Stimulated activated CD8-positive, alpha-beta memory T cell treated with anti-CD3 and anti-CD28 coated beads, Interleukin-7, amount 100 ng/mL, for 48 hours (primary cell): ENCODE measurements at places on chromosomes 6 and 20.
A peak's percentile ranks its signal among the peaks of the same experiment; 100 is the strongest.

DNA sequence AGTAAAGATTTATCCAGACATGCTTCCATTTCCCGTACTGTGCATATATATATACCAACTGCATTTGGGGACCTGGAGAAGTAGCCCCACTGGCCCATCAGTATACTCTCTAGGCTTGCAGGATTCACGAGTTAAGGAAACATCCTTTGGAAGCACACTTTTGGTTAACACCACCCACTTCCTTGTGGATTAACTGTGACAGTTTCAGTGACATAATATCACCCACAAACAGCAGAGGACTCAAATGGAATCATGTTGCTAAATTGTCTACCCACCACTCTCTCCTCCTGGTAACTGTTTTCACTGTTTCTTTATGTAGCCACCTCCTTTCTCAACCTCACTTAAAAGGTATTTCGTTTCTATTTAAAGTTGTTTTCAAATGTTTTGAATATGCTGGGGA, 55.0 kb downstream of the PROKR2 start:
- no peak for DNase-seq

DNA sequence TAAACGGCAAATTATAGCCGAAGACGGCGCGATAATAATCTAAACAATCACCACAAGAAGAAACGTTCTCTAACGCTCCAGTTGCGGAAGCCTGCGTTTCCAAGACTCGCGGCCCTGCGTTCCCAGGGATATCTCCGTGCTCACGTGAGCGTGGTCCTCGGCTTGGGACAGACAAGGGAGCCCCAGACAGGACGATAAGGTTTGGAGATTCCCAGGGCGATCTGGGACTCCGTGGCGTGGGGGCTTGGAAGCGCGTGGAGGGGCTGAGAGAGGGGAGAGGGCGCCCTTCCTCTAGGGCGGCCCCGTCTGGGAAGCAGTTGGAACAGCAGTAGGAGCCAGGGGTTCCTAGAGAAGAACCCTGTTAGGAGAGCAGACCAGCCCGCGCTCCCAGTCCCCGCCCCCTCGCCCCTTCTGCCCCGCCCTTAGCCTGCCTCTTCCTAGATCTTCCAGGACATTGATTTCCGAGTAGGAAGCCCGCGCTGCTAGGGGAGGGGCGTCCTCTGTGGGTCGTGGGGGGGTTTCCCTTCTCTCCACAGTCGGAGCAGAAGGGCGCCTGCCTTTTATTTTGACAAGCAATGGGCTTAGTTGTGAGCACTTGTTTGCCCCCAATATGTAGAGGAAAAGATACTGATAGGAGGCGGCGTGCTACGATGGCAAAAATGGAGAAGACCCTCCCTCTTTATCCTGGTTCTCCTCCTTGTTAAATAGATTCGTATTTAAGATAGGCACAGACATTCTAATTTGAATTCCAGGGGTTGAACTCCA, 10.6 kb downstream of the NRN1 start:
- no peak for DNase-seq

- no peak for DNase-seq
These were observed 104.1 kb upstream of the FOXA2 start for GRCh38 chr20:22688485-22688884.

- DNase-seq, result no peak
These were observed 373.2 kb upstream of the CHD6 start for GRCh38 chr20:41991412-41991811.

DNA sequence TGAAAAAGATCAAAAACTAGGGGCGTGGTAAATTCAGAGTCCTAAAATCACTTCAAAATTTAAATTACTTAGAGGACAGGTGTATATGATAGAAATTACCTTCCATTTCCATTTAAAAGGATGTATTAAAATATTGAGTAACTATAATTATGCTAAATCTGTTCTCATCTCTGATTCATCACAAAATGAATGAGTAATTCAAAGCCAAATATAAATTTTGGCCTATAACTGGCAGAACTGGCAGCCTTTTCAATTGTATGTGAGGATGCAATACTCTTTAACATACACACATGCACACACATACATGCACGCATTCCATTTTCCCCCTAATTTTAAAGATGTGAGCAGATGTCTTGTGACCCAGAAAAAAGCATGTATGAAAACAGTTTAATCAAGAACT, 194.6 kb downstream of the EPM2A start:
- DNase-seq, result no peak

DNA sequence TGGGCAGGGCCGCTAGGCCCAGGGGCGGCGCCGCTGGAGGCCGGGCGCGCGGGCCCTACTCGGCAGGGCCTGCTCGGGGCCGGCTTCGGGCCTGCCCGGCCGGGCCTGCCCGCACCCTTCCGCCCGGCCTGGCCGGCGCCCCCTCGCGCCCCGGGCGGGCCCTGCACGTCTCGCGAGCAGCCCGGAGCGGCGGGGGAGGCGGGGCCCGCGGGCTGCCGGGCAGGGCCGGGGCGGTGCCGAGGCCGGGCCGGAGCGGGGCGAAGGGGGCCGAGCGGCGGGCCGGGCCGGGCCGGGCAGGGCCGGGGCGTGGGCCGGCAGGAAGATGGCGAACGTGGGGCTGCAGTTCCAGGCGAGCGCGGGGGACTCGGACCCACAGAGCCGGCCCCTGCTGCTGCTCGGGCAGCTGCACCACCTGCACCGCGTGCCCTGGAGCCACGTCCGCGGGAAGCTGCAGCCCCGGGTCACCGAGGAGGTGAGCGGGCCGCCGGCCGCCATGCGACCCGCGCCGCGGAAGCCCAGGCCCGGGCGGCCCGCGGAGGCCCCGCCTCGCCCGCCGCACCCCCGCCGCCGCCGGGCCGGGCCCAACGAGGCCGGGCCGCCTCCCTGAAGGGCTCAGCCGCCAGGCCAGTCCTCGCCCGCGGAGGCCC, at the start of gene NPEPL1:
Gene NPEPL1 (plus strand): TSS at position 222 of the 647 bp plus-strand sequence. CDS start 101 bp downstream, at position 323.
- peak; percentile 53 for DNase-seq

DNA sequence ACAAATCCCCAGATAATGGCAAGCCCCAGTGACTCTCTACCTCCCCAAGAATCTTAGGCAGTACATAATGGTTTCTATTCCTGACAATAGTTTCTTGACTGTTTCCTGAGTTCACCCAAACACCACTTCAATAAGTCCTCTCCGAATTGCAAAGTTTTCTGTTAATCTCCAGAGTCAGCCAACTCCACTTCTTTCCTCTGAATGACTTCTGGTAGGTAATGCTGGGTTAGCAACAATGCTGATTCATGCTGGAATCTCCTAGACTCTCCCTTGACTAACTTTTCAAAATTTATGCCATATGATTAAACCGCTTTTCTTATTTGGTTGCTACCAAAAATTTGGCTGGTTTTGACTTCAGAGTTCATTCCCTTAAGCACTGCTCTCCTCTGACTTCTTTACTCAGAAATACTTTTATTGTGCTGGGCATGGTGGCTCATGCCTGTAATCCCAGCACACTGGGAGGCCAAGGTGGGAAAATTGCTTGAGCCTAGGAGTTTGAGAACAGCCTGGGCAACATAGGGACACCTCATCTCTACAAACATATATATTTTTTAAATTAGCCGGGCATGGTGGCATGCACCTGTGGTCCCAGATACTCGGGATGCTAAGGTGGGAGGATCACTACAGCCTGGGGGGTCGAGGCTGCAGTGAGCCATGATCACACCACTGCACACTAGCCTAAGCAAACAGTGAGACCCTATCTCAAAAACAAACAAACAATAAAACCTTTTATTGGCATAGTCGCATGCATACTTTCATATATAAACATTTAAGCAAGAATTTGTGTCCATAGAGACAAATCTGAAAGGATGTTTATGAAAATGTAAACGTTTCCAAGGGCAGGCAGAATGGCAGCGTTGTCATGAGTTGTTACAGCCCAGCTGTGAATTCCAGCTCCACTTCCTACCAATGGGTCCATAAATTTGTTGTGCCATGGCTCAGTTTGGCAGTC, 249.3 kb upstream of the PLN start:
- DNase-seq, result no peak

DNA sequence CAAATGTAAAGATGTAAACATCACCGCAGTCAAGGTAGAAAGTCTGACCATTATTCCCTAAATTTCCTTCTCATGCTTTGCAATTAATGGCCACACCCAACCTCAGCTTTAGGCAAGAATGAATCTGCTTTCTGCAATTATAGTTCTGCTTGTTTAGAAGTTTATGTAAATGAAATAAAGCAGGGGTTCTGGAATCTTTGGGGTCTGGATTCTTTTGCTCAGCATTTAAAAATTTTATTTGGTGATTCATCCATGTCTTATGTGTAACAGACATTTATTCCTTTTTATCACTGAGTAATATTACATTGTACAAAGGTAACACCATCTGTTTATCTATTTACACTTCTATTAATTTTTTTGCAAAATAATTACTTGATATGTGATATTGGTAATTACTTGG, 613.6 kb downstream of the UTRN start:
- DNase-seq, result no peak

DNA sequence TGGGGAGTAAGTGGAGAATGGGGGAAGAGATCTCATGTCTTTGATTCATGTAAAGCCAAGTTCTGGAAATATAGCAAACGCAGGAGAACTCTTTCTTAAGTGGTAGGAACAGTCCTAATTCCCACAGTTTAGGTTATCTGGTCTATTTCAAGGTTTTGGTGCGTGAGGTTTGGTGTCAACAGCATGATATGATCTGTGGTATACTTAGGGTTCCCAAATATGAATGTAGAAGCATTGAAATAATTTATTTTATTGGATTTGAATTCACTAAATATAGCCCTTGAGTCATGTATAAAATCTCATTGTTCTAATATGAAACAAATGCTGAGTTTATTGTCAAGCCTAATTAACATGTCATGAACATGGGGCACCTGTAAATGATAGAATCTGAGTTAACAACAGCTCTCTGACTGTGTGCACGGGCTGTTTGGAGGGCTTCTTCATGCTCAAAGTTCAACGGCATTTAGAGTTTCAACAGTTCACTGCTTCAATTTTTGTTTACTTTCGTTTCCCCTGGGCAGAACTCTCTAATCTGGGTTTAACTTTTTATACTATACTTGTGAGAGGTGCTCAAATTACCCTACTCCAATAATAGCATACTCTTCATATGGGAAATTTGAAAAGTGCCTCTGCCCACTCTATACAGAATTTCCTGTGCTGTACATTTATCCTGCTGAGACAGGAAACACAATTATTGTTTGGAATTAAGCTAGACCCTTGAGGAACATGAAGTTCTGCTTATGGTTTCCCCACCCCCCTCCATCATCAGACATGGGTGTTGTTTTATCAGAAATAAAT, 236.3 kb upstream of the ZNF217 start:
- no peak for DNase-seq

- DNase-seq, result no peak
These were observed 335.2 kb downstream of the ZFAND3 start for GRCh38 chr6:38154731-38155130.

DNA sequence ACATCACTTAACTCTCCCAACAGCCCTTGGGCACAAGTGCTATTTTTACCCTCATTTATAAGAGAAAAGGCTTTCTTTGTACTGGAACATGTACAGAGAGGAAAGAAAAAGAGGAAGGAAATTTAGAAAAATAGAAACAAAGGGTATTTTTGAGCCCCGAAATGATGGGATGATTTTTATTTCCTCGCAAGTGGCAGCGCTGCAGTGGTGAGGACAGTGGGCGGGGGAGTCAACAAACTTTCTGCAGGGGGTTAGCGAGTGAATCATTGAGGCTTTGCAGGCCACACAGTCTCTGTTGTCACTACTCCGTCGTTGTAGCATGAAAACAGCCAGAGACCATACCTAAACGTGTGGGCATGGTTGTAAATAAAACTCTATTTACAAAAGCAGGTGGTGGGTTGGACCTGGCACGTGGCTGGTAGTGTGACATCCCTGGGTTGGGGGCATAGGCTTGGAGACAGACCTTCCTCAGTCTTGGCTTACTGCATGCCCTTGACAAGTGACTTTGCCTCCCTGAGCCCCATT, 25.5 kb upstream of the OCSTAMP start:
- DNase-seq, result no peak

DNA sequence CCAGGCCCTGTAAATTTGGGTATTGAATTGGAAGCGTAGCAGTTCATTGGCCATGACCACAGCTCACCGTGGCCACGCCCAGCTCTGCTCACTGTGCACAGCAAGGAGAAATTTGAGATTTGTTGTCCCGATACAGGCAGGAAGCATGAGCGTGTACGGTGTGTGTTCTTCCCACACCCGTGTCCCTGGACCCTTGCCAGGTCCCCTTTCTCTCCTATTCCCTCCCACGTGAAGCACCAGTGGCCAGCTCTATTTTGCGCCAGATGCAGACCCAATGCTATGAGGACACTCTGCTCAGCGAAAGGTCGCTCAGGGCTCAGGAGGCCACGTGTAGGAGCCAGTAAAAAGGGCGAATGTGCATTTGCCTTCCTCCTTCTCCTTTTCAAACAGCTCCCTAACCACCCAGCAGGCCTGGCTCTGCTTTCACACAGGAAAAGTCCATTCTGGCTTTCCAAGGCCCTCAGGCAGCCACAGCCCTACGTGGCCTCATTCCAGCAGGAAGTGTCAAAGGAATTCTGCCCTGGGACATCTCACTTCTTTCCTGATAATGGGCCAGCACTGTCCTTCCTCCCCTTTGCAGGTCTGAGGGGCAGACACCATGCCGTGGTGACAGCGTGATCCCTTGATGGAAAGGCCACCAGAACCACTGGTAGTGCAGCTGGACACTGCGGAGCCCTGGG, 499.2 kb upstream of the CDH4 start:
- no peak for DNase-seq

DNA sequence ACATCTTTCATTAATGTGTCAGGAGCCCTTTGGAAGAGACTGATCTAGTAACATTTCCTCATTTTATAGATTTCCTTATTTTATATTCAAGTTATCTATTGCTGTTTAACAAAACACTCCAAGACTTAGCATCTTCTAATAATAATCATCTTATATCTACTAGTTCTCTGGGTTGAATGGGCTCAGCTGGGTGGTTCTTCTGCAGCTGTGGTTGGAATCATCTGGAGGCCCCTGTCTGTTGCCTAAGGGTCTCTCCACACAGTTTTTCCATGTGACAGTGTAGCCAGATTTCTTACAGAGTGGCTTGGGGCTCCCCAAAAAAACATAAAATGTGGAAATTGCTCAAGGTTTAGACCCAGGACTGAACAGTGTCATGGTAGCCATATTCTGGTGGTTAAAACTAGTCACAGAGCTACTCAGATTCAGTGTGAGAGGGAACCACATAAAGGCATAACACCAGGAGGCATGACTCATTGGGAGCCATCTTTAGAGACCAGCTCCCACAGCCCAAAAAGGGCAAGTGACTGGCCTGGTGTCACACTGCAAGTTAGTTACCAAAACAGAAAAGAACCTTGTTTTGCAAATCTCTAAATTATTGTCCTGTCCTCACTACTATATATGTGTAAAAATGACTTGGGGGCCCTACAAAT, 11.5 kb downstream of the SLC2A10 start:
- no peak for DNase-seq

- no peak for DNase-seq
These were observed 16.9 kb upstream of the GOPC start for GRCh38 chr6:117619178-117619577.

- DNase-seq, result no peak
These were observed 143.0 kb upstream of the TNFAIP3 start for GRCh38 chr6:137724018-137724403.
